Hematopoietic multipotent progenitor cell treated with erythropoietin and hydrocortisone succinate and interleukin-3 and kit ligand, for 17 days (in vitro differentiated cells): ENCODE measurements at places on chromosomes 2 and 18.

DNA sequence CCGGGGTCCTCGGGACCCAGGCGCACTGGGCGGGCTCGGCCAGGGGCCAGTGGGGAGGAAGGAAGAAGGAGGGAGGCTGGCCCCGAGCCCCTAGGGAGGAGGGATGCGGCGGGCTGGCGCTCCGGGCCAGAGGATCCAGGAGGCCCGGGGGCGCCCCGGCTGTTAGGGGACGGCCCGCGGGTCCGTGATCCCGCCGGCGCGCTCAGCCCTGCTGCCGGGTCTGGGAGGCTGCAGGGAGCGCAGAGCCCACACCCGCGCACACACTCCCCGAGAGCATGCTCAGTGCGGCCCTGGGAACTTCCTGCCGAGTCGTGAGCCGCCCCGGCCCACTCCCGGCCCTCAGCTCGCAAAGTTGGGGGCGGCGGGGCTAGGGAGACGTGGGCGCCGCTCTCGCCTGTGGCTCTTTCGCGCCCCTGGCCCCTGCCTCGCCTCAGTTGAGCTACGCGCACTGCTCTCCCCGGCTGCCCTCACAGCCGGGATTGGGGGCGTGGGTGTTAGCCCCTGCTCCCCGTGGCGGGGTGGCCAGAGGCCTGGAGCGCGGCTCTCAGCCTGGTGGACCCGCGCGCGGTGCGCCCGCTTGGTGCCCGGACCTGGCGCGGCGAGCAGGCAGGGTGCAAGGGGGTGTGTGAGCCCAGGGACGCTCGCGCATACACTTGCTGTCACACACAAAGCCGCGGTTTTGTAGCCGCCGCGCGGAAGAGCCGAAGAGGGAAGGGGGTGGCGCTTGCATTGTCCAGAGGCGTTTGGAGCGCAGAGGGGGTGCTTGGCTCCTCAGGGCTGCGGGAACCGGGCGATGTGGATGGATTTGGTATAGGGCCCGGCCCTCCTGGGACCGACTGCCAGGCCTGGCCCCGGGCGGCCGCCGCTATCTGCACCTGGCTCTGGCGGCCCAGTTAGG lies 132.9 kb upstream of the MGAT5 start:
- DNase-seq, result no peak

GRCh38 chr2:217299590-217299989 lies 439.7 kb upstream of the TNP1 start:
- no peak for DNase-seq

DNA sequence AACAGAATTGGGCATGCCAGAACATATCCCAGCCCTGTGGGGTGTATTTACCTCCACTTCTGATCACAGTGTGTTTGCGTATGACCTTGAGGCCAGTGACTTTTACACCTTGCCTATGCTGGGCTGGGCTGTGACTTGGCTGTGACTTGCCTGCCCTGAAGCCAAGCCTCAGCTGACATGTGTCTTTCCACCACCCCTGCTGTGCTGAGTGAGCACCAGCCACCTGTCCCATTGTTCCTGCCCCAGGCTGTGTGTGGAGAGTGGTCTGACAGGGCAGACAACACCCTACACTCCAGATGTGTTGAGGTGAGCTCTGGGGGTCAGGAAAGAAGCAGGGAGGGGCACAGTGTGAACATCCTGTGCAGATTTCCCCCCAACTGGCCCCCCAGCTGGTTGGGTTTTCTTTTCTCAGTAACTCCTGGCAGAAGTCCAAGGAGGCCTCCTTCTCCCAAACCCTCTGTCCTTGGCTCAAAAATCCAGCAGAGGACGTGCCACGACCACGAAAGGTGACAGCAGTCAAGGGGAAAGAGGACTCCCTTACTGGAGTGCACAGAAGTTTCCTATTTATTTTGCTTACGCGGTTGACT lies 5.1 kb upstream of the STEAP3 start:
- peak; percentile 78 for DNase-seq

DNA sequence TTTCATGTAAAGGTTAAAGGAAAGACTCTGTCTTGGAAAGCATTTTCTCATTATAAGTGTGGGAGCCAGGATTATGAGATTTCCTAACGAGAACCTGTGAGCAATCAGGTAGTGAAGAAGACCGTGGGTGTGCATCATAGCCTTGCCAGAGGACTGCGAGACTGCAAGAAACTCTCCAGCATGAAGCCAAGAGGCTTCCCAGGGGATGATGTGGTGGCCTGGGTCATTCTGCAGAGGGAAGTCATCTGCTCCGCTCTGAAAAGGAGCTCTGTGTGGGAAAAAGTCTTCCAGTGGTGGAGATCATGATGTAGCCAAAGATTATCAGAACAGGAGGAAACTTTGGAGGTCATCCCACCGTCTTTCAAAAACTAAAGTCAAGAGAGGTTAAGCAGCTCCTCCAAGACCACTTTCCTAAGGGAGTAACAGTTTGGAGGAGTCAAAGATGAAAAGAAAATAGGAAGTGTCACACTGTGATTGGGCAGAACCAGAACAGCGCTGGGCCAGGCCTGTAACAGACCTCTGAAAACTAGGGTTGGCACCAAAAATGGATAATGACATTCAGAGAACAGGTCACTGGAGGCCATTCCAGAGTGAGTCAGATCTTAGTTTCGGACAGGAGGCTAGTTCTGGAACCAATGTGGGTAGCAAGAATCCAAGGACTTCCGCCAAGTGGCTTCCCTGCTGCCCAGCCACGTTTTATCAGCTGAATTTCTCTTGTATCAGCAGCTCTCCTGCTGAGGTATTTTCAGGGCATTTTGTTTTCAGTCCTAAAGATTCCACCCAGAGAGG lies 113.0 kb downstream of the LRATD1 start:
- no peak for DNase-seq

- DNase-seq, result no peak
These were observed 114.1 kb upstream of the PKDCC start for GRCh38 chr2:41933585-41934320.

- no peak for DNase-seq
These were observed 345.6 kb downstream of the MYCN start for GRCh38 chr2:16285813-16286510.

GRCh38 chr2:98254504-98255059 lies 91.7 kb upstream of the CNGA3 start:
- DNase-seq, result no peak

DNA sequence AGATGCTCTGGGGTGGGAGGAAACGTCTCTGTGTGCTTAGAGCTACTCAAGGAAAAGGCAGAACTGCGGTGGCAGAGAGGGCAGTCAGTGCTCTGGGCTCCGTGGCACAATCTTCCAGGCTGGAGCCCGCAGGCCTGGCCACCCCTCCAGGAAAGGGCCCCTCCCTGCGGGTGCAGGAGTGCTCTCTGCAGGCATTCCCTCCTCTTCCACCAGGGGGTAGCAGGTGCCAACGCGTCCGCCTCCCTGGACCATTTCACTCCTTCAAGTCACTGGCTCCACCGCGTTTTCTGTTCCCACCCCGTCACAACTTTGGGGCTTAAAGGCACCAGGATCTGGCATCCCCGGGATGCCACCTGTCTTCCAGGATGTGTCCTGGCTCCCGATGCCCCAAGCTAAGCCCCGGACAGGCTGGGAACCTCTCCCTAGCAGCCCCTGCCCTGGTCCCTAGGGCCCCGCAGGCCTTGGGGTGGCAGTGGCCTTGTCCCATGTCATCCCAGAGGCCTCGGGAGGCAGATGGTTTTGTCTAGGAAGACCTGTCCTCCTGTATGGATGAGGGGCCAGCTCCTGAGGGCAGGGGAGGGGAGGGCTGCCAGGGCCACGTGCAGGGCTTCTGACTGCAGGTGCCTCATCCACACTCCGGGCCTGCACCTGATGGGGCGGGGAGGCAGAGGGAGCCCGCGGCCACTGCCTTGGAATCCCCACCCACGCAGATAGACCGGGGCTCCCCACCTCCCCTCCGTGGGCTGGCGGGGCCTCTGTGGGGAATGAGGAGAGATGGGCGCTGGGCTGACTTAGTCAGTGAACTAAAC lies 26.4 kb downstream of the KCNIP3 start:
- no peak for DNase-seq

DNA sequence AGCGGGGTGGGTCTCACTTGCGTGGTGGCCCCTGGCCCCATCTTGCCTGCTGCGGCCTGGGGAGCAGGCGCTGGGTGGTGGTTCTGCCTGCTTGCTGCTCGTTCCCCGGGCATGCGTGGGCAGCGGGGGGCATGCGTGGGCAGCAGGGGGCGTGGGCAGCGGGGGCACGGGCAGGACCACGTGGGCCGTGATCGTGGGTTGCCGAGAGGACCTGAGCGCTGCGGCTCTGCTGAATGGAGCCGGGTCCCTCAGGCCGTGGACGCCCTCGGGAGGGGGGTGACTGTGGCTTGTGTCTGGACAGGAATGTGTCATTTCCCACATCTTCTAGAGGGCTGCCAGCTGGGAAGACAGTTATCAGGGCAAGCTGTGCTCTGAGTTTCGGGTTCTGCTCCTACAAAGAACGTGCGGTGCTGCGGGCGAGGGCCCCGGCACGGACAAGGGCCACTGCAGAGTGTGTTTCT lies 8.3 kb upstream of the GAL3ST2 start:
- no peak for DNase-seq

GRCh38 chr2:167652401-167652800 lies 595.0 kb downstream of the STK39 start:
- no peak for DNase-seq

DNA sequence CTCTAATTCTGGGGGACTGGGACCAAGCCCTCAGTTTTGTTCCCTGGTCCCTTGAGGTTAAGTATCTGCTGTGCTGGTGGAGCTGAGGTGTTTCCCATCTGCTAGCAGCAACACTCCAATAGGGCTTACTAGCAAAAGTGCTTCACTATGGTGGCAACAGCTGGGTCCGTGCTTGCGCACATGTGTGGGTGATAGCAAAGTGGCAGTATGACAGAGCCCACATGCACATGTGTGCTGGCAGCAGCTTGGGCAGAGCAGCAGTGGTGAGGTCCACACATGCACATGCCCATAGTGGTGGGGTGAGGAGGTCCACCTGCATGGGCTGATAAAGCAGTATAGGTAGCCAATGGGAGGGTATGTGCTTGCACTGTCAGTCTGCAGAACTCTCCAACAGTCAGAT lies 1723.7 kb downstream of the SUCLG1 start:
- no peak for DNase-seq

GRCh38 chr2:96502891-96503636 lies 2.1 kb downstream of the NEURL3 start:
- DNase-seq, result no peak

- no peak for DNase-seq
These were observed 46.1 kb downstream of the SPATS2L start for GRCh38 chr2:200352636-200353035.
